CD14-positive monocyte (primary cell): ENCODE measurements at places on chromosomes 1 and 21.

DNA sequence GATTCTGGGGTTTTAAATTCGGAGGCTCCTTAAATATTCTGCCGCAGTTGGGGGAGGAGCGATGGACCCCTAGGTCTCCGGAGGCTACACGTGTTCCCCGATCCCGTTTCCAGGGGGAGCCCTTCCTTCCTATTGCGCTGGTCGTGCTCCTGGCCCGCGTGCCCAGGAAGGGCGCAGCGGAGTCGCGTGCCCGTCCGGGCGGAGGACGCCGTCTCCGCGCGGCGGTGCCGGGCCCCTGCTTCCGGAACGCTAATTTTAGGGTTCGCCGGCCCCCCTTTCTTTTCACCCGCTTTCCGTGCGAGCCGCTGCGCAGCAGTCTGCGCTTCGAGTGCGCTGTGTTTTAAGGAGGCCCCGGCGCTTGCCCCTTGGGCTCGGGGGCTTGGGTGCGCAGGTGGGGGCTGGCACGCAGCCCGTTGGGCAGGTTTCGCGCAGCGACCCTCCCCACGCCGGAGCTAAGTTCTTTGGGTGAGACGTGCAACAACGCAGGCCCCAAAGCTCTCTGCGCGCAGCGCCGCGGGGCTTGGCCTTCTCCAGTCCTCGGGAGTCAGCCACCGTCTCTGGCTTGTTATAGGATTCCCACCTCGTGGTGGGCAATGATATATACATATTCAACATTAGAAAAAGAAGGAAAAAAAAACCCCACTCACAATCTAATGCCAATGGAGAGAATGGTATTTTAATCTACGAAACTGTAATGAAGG is 43.5 kb upstream of the DNAJC6 start:
- no peak for DNase-seq

- DNase-seq = no peak
These were observed 39.3 kb downstream of the ELK4 start for GRCh38 chr1:205592443-205593003.

DNA sequence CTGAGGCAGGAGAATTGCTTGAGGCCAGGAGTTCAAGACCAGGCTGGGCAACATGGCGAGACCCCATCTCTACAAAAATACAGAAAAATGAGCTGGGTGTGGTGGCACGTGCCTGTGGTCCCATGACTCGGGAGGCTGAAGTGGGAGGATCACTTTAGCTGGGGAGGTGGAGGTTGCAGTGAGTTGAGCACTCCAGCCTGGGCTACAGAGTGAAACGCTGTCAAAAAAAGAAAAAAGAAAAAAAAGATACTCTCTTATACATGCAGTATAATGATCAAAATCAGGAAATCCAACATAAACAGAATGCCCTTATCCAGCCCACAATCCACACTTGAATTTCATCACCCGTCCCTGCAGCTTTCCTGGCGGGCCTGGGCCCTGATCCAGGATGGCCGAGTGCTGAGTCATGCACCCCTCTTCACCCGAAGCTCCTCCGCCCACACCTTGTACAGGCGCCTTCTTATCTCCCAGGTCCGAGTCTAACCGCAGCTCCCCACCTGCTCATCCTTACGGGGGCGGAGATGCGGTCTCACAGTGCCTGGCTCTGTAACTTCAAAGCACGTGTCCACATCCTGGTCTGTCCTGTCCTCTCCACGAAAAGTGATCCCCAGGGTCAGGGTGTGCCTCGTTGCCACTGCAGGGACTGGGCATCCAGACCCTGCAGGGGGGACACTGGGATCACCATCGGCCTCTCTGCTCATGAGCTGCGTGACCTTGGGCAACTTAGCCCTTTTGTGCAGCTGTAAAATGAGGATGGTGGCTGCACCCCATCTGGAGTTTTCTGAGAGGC is 120.2 kb upstream of the SLC45A1 start:
- no peak for DNase-seq

- no peak for DNase-seq
These were observed 10.0 kb downstream of the ITLN1 start for GRCh38 chr1:160874935-160875334.

DNA sequence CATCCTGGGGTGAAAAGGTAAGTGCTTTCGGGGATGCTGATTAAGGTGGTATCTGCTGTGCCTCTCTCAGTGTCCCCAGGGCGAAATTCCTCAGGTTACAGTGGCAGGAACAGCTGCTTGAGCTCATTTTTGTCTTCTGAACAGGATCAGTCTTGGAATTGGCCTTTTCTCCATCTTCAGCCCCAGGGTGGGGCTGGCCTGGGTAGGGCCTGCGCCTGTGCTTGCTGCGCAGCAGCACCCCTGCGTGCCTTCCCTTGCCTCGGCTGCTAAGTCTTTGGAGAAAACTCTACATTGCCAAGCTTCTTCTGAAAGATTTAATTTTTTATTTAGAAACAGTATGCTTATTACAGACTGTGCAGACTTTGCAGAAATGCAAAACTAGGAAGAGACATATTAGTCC is 41.7 kb downstream of the ADARB1 start:
- no peak for DNase-seq

DNA sequence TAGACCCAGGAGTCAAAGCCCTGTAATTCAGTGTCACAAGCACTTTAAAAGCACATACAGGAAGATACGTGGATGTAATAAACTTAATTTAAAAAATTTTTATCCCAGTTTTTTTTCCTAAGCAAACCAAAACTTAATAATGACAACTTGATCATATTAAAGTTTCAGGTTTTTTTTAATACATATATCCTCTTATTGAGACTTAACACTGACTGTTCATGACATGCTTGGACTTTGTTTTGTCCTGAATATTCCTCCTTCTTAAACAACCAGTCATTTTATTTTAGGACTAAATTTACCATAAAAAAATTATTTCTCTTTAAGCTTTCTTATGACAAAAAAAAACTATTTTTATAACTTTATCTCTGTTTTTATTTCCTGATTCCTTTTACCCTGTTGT is 64.1 kb downstream of the WDR4 start:
- no peak for DNase-seq
